ENCODE measurements at places on chromosomes 5 and 9.

- peaks cover 7% of the 10 kb centered on the region for H3K27me3 ChIP-seq
- H3K4me3 ChIP-seq: no peak overlapping the region
- no peak for DNase-seq
- no peaks in the 10 kb centered on the region for H3K36me3 ChIP-seq
- peaks cover 31% of the 10 kb centered on the region for H3K4me1 ChIP-seq
- no peak overlapping the region for H3K27ac ChIP-seq
Measured at GRCh38 chr5:159522841-159523240, 192.6 kb upstream of the IL12B start.

DNA sequence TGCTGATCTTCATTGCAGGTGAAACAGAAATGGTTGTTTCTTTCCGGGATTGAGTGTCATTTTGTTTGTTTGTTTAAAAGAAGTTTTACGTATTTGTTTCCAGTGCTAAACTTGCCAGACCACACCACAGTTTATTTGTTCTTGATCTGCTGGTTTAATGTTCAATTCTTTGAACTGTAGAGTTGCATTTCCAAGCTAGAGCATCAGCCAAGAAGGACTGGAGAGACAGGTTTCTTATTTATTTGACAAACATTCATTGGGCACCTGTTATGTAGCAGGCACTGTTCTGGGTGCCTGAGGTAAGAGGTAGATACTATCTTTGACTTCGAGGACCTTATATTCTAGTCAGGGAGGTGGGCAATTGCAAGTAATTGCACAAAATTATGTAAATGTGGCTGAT is 45.0 kb downstream of the MCCC2 start:
- H3K4me1 ChIP-seq: no peaks in the 10 kb centered on the region
- DNase-seq: no peak
- no peak overlapping the region for H3K4me3 ChIP-seq
- H3K27me3 ChIP-seq: no peaks in the 10 kb centered on the region

DNA sequence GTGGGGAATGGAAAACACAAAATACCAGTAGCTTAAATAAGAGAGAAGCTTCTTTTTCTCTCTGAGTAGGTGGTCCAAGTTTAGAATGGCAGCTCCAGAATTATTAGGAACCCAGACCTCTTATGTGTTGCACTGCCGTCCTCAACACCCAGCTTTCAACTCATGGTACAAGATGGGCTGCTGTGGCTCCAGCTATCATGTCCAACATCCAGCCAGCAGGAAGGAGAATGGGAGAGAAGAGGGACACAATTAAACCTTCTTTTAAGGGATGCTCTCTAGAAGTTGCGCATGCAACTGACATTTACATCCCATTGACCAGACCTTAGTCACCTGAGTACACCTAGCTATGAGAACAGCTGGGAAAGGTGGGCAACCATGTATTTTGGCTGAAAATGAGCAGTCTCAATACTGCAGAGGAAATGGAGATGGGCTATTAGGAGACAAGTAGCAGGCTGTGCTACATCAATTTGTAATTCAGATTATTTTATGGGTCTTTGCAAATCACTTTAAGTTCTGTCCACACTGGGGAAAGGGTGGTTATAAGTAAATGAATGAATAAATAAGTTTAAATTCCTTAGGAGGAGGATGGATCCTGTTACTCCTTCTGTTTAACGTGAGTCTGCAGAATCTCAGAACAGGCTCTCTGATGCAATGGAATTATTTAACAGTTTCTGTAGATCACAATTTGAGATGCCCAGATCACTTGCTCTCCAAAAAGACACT is 76.1 kb downstream of the SLC28A3 start:
- H3K4me1 ChIP-seq: peaks cover 2% of the 10 kb centered on the region
- H3K36me3 ChIP-seq: no peaks in the 10 kb centered on the region
- peaks cover 22% of the 10 kb centered on the region for H3K27me3 ChIP-seq
- no peak for DNase-seq

GRCh38 chr5:66860199-66860975 is 264.2 kb downstream of the MAST4 start:
- peak overlapping the region; percentile 36 for H3K4me3 ChIP-seq

GRCh38 chr9:91536211-91536691 is 112.6 kb upstream of the NFIL3 start:
- H3K4me1 ChIP-seq: peaks cover 10% of the 10 kb centered on the region
- H3K4me3 ChIP-seq: no peak overlapping the region
- H3K27ac ChIP-seq: no peak overlapping the region
- H3K27me3 ChIP-seq: no peaks in the 10 kb centered on the region
- no peak for DNase-seq
- no peaks in the 10 kb centered on the region for H3K36me3 ChIP-seq

DNA sequence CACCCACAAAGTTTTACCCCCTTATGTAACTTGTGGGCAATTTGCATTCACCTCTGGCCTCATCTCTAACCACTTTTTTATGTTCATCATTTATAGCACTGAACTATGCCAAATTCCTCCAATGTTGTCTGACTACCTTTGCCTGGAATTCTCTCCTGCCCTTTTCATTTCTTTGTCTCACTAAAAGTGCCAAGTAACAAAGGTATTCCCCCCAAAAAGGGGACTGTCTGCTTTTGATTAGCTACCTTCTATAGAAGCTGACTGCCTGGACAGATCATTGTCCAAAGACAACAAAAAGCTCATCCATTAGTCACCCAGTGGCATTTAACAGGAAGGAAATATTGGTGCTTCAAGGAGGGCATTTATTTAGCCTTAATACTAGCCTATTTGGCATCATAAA is 189.9 kb upstream of the VCAN start:
- no peaks in the 10 kb centered on the region for H3K36me3 ChIP-seq
- peaks cover 26% of the 10 kb centered on the region for H3K4me1 ChIP-seq
- H3K4me3 ChIP-seq: no peak overlapping the region
- DNase-seq: no peak
- H3K27ac ChIP-seq: peak overlapping the region; percentile 46
- H3K27me3 ChIP-seq: no peaks in the 10 kb centered on the region
